ENCODE measurements at places on chromosomes 12 and 14. TPM values are rescaled to one million over a fixed set of nuclear protein-coding genes. Genes with fewer than 3 reads are reported as not detected.

DNA sequence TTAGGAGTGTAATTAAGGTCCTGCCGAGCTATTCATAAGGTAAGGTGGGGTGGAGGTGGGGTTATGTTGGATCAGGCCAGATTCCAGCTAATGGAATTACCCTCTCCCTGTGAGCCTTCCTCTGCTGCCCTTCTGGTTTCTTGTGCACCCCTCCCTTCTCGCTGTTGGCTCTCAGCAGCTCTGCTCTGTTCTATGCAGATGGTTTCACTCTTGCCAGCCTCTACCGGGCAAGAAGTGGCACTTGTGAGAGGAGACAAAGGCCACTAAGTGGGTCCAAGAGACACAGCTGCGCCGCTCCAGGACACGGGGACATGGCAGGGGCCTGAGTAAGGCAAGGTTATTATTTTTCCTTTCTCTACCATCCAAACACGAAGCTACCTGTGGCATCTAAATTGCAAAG lies 334.4 kb downstream of the EMP1 start:
- no peak for DNase-seq

Gene ZDHHC22
- 0.55 TPM for polyA plus RNA-seq

DNA sequence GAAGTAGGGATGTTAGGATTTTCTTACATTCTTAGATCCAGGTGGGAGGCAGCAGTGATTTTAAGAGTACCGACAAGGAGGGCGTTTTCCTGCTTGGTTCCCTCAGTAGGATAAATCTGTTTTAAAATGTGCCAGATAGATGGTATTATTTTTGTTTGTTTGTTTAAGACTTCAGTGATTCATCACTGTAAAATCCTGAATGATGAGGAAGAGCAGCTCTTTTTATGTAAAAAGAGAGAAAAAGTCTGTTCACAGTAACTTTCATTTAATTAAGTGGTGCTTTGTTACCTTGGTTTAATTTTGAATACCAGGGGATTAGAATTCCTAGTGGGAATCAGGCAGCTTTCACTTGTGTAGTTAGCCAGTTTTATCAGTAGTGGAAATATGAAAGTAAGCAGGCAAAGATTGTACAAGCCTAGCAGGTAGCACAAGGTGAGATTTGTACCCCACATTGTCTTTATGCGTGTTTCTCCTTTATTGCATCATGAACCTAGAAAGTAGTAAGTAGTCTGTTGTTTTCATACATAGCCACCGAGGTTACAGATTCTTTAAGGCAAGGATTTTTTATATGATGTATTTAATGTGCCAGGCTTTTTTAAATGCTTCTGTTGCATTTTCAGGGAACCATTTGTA lies 349.6 kb downstream of the CCDC91 start:
- DNase-seq: no peak

GRCh38 chr14:61566537-61567225 lies 128.6 kb upstream of the HIF1A start:
- no peak for DNase-seq

DNA sequence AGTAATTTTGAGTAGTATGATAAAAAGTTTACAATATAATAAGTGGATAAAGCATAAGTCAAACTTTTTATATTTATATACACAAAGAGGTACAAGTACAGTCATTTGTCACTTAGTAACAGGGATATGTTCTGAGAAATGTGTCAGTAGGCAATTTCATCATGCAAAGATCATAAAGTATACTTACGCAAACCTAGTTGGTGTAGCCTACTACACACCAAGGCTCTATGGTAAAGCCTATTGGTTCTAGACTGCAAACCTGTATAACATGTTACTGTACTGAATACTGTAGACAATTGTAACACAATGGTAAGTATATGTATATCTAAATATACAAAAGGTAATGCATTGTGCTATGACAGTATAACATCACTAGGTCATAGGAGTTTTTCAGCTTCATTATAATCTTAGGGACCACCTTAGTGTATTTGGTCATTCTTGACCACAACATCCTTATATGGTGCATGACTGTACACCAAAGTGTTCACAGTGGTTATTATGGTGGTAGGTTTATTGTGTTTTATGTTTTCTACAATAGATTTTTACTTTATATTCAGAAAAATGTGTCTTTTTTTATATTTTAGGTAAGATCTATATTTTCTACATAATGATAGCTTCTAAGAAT lies 14.9 kb upstream of the SCFD1 start:
- no peak for DNase-seq

GRCh38 chr14:29584992-29585391 lies 342.7 kb downstream of the PRKD1 start:
- DNase-seq: peak; percentile 63

- no peak for DNase-seq
Observed at GRCh38 chr12:132204063-132204792, 60.0 kb downstream of the NOC4L start.

Gene OLR1
- 1.6 TPM for polyA plus RNA-seq

GRCh38 chr14:79855789-79856188 lies 355.5 kb downstream of the DIO2 start:
- no peak for DNase-seq

DNA sequence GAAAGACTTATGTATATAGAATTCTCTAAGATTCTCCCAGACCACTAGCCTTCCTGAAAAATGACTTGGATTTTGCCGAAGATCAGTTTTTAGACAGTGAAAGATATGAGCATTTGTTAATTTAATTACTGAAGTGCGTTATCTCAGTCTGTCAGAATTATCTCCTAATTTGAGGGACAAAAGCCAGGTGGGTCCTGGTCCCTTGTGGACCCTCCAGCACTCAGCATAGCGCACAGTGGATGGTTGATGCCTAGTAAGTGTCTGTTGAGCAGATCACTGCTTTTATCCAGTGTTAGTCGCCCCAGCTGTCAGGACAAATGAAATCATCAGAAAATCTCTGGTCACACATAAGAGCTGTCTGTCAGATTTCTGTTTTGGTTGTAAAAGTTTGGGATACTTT lies 80.4 kb downstream of the EML1 start:
- no peak for DNase-seq

Gene TSHR
- 0.45 TPM for polyA plus RNA-seq

- DNase-seq: no peak
Observed at GRCh38 chr12:104596134-104596799, 139.5 kb downstream of the CHST11 start.

DNA sequence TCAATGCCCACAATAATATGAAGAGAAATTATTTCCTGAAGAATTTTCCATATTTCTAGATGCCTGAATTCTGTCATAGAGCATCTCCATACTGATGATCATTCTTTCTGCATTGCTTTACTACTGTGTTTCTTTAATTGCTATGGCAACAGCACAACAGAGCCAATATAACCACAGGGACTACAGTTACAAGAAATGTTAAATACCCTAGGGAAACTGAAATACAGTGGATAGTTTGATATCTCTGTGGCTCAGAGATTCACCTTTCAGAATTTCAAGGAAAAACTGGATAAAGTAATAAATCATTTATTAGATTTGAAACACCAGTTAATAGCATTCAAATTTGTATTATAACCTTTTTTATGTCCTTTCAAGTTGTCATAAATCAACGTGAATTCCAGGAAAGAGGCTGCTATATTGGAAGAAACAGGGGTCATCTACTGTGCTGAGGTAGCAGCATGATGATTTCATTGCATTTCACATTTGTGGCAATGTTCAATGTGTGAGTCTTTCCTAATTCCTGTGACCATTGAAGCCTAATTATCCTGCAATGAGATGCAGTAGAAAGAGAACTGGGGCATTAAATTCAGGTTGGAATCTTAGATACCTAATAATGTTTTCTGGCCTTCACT lies 267.1 kb downstream of the LRFN5 start:
- peak; percentile 7 for DNase-seq

- no peak for DNase-seq
Observed at GRCh38 chr12:3243376-3244084, 166.4 kb downstream of the TSPAN9 start.

DNA sequence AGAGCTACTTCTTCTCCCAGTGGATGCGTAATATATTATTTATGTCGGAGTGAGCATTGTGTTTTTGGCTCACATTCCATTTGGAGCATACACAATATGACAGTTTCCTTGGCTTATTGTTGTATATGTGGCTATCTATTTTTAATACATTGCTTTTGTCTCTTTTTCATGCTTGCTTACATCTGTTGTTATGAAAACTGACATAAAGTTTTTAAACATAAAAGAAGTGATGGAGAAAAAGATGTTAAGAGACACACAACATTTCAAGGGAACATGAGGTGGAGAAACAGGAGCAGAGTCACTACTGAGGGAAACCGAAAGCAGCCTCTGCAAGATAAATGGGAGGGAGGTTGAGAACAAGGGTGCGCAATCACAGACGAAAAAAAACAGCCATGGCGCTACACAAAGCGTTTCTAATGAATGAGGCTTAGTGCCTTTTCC lies 228.4 kb upstream of the NPAS3 start:
- no peak for DNase-seq

GRCh38 chr14:91955168-91955567 lies 7.7 kb upstream of the FBLN5 start:
- no peak for DNase-seq

- no peak for DNase-seq
Observed at GRCh38 chr12:19088606-19089005, 40.9 kb upstream of the PLEKHA5 start.

DNA sequence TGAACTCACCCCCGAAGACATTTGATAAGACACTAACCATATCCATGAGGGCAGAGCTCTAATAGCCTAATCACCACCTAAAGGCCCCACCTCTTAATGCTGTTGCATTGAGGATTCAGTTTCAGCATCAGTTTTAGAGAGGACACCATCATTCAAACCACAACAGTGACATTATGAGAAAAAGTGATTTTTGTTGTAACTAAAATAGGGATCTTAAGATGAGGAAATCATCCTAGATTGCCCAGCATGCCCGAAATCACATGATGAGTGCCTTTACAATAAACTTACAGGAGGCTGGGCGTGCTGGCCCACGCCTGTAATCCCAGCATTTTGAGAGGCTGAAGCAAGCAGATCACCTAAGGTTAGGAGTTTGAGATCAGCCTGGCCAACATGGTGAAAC lies 9.7 kb upstream of the GLT1D1 start:
- DNase-seq: no peak

Gene TAS2R20
- 1.1 TPM for polyA plus RNA-seq

Gene NAV3
- 9.5 TPM for polyA plus RNA-seq

DNA sequence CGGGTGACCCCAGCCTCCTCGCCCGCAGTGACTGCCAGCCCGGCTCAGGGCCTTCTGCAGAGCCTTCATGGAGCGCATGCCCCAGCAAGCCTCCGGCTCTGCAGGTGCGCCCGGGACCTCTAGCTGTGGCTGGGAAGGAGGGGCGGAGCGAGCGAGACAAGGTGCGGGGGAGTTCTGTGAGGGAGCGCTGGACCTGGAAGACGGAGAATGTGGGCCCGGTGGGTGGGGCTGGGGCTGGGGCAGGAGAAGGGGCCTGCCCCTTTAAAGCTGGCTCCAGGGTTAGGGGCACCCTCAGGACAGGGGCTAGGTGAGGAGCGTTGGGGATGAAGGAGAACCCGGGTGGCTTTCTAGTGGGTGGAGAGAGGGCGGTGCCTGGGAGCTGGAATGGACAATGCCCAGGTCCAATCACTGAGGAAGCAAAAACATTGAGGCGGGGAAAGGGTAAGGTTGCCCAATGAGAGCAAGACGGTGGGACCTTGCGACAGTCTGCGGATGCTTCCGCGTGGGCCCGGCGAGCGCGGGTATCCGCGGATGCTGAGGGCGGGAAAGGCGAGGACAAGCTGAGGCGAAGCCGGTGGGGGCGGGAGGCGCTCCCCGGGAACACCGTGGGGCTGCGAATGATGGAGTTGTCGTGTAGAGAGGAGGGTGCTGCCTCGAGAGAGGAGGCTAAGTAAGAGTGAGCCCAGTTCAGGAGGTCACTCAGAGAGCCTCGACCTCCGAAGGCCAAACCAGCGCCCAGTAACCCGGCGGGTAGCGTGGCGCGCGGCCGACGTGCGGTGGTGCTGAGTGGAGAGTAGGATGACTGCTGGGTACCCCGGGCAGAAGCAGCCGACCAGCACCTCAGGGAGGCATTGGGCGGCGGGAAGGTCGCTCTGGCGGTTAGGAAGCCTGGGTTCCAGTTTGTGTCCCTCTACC lies at the start of gene GLS2:
Gene GLS2, minus strand, starts transcription at position 121 of the 915 bp plus-strand sequence. Its CDS starts 43 bp downstream, at position 78.
- peak; percentile 63 for DNase-seq

Gene LHX5
- polyA plus RNA-seq: not detected

Gene SPX
- 15.5 TPM for polyA plus RNA-seq

- DNase-seq: no peak
Observed at GRCh38 chr12:67579662-67580003, 68.9 kb upstream of the DYRK2 start.

- DNase-seq: peak; percentile 48
Observed at GRCh38 chr12:67355428-67356379, 86.5 kb downstream of the CAND1 start.

Gene ART4
- polyA plus RNA-seq: 0.22 TPM

Gene ST8SIA1
- polyA plus RNA-seq: 5.9 TPM

Gene MFAP5
- 6.1 TPM for polyA plus RNA-seq

DNA sequence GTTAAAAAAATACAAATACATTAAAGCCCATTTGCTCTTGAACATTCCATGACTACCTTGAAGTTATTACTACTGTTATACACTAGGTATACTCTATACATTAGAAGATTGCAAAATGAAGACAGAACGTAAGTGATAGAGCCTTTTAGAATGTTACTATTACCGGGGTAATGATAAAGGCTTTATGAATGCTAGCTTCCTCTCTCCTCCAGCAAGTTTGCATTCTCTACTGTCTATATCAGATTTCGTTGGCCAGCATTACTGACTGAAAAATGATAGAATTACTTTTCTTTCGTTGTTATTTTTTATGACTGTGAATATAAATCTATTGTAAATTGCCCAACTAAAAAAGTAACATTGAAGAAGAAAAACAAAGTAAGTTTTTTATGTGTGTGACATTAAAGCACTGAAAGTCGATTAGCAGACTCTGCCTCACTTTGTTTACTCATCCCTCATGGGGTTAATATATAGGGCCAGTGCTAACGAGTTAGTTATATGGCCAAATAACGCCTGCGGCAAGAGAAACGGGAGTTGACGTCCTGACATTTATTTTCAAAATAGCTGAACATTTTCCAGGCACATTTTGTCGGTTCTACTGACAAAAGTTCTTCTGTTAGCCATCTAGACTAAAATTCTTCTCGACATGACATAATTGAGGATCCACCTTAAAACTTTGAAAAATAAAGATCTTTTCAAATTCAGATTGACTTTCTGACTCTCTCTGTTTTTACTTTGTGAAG lies 163.8 kb upstream of the KITLG start:
- no peak for DNase-seq

DNA sequence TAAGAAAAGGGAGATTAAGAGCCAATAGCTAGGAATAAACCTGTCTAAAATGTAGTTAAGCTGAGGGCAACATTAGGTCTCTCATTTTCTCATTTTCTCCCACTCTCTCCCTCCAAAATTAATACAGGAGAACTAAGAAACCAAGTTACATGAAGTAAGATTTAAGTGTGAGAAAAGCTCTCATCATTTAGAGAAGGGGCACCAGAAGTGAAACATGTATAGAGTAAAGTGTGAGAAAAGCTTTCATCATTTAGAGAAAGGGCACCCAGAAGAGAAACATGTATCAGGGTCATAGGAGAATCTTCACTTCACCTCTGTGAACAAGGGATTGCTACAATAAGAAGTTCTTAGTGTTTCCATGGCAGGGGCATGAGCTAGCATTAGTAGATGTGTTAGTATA lies 132.4 kb upstream of the CNTN1 start:
- no peak for DNase-seq

Measured in renal cortex interstitium (tissue), 15 donors.